Lower leg skin (tissue), 4 donors: ENCODE measurements at places on chromosomes 2 and 18. TPM values are rescaled to one million over a fixed set of nuclear protein-coding genes. Genes with fewer than 3 reads are reported as not detected.

Gene SLC9A4
- total RNA-seq = 0.74 TPM

DNA sequence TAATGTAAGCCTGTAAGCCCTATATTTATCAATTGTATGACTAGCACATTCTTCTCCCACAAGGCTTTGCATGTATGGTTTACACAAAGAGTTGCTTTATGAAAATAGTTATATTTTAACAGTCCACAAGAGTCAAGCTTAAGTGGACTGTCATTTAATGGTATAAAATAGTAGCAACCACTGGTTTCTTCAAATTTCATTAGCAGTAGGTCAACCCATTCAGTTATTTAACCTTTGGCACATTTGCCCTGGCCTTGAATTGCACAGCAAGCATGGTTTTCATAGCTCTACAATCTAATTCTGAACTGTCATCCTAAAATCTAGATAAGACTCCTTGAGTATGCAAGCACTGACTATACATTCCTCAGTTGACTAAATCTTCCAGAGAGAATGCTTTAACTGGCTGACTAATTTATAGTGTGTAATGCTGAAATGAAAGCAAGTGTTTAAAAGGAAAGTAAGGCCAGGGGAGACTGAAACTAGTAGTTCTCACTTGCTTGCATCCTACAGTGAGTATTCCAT is 1.8 kb downstream of the DPP4 start:
- no peak for DNase-seq

DNA sequence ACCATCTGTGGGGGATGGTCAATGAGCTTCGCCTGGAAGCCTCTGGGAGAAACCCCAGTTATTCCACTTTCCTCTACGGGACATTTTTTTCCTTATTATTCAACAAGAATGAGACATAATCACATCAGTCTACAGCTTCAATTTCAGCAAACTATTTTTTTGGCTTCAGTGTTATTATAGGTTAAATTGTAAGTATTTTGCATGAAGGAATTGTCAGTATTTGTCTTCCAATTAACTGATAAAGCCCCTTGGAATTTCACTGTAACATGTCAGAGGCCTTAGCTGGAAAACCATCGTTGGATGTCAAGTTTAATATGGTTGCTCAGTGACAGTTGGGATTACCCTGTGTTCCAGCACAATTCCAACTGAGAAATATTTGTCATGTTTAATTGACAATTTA is 480.9 kb upstream of the CHST9 start:
- no peak for DNase-seq

DNA sequence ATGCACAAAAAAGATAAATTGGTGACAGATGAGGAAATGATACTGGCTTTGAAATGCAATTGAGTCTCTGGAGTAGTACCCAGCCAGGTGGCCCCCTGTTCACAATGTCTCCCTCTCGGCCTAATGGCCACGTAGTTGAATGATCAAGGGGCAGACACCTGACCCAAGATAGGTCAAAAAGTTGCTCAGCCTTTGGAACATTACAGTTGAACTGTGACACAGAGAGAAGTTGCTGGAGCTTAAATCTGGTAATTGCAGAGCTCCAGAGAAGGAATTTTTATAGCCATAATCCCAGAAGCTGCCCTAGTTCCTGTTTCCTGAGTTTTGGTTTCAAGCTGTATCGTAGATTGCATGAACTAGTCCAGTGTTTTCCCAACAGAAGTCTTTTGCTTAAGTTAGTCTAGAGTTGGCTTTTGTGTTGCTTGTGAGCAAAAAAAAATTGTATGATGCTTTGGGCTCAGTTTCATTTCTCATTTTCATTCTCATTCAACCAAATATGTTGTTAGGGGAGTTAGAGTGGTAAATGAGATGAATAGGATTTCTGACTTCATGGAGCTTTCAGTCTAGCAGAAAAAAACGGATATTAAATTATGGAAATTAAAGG is 117.9 kb downstream of the CSRNP3 start:
- DNase-seq = no peak

DNA sequence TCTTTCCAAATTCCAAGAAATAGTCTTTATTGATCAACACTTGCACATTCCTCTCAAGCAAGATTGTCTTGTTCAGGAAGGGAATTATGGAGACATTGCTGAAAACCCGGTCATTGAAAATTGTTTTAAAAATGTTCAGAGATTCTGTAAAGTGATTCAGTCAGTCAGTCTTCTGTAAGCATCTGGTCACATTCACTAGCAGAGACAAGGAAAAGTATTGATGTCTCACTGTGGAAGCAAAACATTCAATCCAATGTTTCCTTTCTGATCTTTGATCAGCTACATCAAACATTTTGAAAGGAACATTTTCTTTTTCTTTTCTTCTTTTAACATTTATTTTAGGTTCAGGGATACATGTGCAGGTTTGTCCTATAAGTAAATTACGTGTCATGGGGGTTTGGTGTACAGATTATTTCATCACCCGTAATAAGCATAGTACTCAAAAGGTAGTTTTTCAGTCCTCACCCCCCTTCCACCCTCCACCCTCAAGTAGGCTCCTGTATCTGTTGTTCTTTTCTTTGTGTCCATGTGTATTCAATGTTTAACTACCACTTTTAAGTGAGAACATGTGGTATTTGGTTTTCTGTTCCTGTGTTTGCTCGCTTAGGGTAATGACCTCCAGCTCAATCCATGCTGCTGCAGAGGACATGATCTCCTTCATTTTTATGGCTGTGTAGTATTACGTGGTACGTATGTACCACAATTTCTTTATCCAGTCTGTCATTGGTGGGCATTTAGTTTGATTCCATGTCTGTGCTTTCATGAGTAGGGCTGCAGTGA is 61.2 kb downstream of the CTNNA2 start:
- no peak for DNase-seq
